ENCODE measurements at places on chromosomes 3 and 15. TPM values are rescaled to one million over a fixed set of nuclear protein-coding genes. Genes with fewer than 3 reads are reported as not detected.

- DNase-seq = no peak
These were observed 3.3 kb downstream of the SCAMP2 start for GRCh38 chr15:74869726-74870407.

GRCh38 chr3:84039099-84039498 is 919.7 kb upstream of the CADM2 start:
- no peak for DNase-seq

The MEGF11 gene
- 0.04 TPM for polyA plus RNA-seq

GRCh38 chr3:66163222-66163621 is 57.6 kb upstream of the SLC25A26 start:
- DNase-seq = no peak

The KLF15 gene
- 0.44 TPM for polyA plus RNA-seq

The CMTM6 gene
- 47.4 TPM for polyA plus RNA-seq

The DNASE1L3 gene
- not detected for polyA plus RNA-seq

DNA sequence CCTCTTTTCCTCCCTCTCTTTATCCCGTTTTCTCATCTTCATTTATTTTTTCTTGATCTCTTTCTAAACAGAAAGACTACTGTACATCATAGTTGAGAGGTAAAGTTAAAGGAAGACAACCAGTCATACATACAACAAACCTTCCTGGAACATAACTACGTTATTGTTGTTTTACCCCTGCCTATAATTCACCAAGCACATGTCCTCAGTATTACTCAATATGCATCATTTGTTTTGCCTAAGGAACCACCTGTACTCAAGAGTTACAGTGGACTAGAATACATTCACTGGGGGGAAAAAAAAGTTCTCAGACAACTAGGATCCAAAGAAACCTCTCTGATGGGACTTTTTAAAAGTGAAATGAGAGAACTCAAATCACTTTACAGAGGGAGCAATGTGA is 344.7 kb upstream of the RBMS3 start:
- DNase-seq = no peak

The PRSS50 gene
- polyA plus RNA-seq = not detected

GRCh38 chr3:104549099-104549714 is 817.5 kb upstream of the ALCAM start:
- DNase-seq = no peak

DNA sequence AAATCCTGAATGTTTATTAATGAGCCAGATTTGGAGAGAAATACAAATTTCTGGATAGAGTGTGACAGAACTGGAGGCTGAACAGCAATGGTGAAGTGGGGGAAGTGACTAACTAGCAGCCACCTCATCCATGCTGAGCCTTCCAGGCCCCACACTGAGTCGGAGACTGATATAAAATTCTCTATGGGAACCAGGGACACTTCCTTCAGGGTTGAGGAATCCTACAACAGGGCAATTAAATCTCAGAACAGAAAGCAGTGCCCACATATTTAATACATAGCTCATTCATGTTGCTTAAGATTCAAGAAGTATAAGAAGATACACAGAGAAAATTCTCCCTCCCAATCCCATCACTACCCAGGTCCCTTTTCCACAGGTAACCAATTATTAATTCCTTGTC is 49.3 kb downstream of the HACD2 start:
- peak; percentile 39 for DNase-seq

GRCh38 chr15:31469786-31470525 is 143.3 kb downstream of the KLF13 start:
- no peak for DNase-seq

DNA sequence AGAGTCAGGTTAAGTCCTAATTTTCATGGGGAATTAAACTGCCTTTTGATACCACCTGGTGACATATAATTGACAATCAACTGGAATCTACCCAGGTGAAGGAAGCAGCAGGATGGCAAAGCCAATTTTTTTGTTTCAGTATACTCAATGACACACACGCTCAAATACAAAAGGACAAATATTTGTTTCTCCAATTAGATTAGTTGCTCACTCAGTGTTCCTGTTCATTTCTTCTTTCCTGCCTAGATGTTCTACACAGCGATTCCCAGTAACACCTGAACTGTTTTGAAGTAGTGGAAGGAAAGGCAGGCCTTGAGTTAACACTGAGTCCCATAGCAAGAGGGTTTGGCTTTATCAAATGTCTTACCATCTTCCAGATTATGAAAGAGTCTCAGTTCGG is 157.5 kb downstream of the PDZRN3 start:
- DNase-seq = no peak

The ALG1L2 gene
- polyA plus RNA-seq = not detected

DNA sequence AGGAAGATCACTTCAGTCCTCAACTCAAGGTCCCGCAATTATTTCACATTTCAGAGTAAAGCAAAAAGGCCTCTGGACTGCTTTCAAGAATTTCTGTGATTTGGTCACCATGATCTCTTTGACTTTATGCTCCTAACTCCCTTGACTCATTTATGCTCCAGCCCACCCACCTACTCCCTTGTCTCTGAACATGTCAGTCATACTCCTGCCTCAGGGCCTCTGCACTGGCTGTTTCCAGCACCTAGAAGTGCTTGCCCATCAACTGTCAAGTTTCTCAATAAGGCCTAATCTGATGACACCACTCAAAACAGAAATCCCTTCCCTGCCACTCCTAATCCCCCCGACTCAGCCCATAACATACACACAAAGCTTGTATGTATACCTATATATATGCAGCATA is 36.1 kb upstream of the CSPG5 start:
- DNase-seq = no peak

DNA sequence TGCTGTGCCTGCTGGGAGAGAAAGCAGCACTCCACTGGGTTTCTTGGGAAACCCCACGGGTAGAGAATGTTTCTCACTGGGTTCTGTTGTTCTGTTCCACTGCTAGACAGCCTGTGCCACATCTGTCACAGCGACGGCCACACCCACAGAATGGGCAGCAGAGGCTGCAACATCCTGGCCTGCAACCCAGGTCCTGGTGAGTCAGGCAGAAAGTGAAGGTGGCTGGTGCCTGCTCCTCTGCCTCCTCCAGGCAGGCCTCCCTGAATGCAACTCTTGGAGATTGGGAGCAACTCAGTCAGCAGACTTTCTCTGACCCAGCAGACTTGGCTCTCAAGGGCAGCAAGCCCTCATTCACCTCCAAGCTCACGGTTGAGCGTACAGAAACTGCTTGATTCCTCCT is 13.0 kb downstream of the C3orf18 start:
- no peak for DNase-seq

The PAQR5 gene
- polyA plus RNA-seq = 2.1 TPM

The RUBCN gene
- polyA plus RNA-seq = 15.3 TPM

DNA sequence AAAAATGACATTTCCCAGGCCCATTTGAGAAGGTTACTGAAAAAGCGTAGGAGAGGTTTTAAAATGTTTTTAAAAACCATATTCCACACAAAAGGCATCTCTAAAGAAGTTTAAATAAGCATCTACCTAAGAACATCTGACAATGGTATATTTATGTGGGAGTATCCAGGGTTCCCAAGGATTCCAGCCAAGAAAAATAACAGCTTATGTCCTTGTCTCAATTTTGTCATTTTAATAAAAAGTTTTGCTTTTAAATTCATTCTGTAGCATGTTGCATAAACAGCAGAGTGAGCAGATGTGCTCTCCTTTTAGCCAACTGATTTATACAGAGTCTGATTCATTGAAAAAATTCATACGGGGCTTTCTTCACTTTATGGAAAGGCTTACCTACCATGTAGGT is 129.9 kb downstream of the LRRC3B start:
- DNase-seq = no peak

DNA sequence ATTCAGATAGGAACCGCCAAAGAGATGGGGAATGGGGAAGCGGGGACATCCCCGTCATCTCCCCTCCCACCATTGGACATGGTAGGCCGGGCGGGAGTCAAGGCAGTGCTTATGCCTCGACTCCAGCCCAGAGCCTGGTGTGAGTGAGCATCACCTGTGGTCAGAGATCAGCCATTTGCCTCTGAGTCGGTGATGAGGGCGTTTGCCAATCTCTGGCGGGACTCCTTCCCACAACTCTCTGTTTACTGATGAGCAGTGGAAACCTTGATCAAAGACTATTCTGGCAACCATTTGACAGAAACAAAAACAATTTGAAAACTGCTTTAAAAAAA is 63.9 kb upstream of the HES1 start:
- no peak for DNase-seq

- DNase-seq = peak; percentile 94
These were observed 6.5 kb upstream of the TM4SF18 start for GRCh38 chr3:149339931-149340309.

- no peak for DNase-seq
These were observed 3.0 kb upstream of the CD80 start for GRCh38 chr3:119562307-119562961.

DNA sequence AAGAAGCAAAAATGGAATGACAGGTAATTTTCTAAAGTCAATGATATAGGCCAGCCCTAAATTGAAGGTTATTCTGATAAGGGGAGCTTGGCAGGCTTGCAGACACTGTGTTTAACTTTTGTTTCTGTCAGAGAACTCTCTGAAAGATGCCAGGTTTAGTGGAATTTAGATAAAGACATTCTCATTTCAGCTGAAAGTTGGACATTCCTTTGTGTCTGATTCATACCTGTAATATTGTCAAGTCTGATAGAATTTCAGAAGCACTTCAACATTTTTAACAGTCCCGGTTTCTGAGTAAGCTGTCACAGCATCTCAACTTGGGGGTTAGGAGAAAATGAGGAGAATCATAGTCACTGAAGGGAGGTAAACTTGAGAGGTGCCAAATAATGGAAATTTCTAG is 84.0 kb downstream of the DIPK2A start:
- DNase-seq = no peak

The SPATA12 gene
- polyA plus RNA-seq = not detected

The KLHL40 gene
- polyA plus RNA-seq = not detected

- no peak for DNase-seq
These were observed 242.3 kb downstream of the FHIT start for GRCh38 chr3:61008998-61009380.

- DNase-seq = no peak
These were observed 7.8 kb downstream of the SETMAR start for GRCh38 chr3:4310971-4311370.

The UROC1 gene
- not detected for polyA plus RNA-seq

The IQSEC1 gene
- polyA plus RNA-seq = 3.5 TPM

- DNase-seq = no peak
These were observed 184.3 kb upstream of the LINGO1 start for GRCh38 chr15:77816983-77817382.

The PRKCD gene
- polyA plus RNA-seq = 24.2 TPM

DNA sequence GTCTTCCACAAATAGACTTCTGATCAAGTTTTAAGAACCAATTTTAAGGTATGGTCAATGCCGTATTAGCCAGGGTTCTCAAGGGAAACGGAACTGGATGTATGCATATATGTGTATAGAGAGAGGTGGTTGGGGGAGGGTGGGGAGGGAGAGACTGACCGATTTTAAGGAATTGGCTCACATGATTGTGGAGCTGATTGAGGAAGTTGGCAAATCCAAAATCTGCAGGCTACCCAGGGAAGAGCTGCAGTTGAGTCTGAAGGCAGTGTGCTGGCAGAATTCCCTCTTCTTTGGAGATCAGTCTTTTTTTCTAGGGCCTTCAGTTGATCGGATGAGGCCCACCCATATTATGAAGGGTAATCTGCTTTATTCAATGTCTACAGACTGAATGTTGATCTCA is 40.8 kb upstream of the SPRED1 start:
- DNase-seq = no peak

The EAF2 gene
- 0.40 TPM for polyA plus RNA-seq

GRCh38 chr3:178189854-178190253 is 346.4 kb upstream of the KCNMB2 start:
- DNase-seq = no peak

- no peak for DNase-seq
These were observed 724.4 kb upstream of the ROBO1 start for GRCh38 chr3:80492162-80492561.

The PTH1R gene
- 1.3 TPM for polyA plus RNA-seq

The P2RY12 gene
- not detected for polyA plus RNA-seq

GRCh38 chr3:4805662-4806061 is 173.6 kb upstream of the BHLHE40 start:
- no peak for DNase-seq

GRCh38 chr3:114119776-114120175 is 59.1 kb downstream of the DRD3 start:
- no peak for DNase-seq

The CISH gene
- 2.6 TPM for polyA plus RNA-seq

The CHST14 gene
- 18.6 TPM for polyA plus RNA-seq

DNA sequence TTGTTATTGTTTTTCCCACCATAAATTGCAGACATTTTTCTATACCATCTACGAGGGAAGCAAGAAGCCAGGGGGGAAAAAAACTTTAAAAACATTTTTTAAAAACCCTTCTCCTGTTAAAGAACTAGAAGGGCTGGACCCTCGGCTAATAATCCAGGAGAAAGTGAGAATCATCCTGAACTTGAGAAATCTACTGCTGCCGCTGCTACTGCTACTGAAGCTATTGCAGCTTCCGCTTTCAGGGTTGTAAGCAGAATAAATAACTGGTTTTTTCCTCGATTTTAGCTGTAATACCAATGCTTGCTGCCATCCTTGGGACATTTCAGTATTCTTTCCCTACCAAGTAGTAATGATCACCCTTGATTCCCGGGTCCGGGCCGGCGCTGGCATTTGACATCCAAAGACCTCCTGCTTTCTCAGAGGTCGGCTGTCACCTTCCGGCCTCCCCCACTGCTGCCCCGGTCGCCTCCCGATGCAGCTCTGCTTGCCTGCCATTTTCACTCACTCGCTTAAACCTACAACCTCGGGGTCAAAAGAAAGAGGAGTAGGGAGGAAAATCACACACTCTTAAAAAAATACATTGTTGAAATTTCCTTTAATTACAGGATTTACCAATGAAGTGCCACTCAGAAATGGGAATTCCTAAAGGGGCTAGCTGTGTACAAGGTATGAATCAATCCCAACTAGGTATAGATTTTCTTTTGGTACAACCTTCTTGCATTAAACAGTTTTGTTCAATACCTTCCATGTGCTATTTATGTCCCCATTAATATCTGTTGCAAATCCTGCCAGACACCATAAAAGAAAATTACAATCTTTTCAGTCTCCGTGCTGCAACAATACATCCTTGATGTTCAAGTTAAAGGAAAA is 674 bp upstream of the MECOM start:
- DNase-seq = no peak

- no peak for DNase-seq
These were observed 109.8 kb downstream of the IGF2BP2 start for GRCh38 chr3:185715091-185715490.

- no peak for DNase-seq
These were observed 15.8 kb upstream of the KBTBD12 start for GRCh38 chr3:127899200-127899599.

- no peak for DNase-seq
These were observed 257.1 kb downstream of the UACA start for GRCh38 chr15:70505936-70506912.

Measured in BJ (cell line).